NCI-H1105 treated with DMSO at 0.1 percent for 48 hours (cell line): ENCODE measurements at places on chromosomes 1 and 21.
A peak's percentile ranks its signal among the peaks of the same experiment; 100 is the strongest.

DNA sequence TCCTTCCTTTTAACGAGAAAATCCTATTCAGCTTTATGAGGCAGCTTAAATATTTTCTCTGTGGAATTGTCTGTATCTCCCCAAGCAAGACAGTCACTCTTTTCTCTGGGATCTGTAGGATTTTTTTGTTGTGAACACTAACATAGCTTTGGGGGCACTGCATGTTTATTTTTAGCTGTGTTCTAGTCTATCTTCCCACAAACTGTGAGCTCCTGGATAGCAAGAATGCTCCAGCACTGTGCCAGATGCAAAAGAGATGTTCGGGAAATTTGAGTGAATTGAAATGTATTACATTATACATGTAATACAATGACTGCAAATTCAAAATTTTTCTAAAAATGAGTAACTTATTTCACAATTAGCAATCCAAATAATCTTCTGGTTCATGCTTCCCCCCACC is 282.2 kb downstream of the PLPP3 start:
- DNase-seq = no peak

- no peak for DNase-seq
Measured at GRCh38 chr1:206435445-206435844, 34.8 kb upstream of the IKBKE start.

GRCh38 chr1:4312024-4312423 is 342.4 kb upstream of the AJAP1 start:
- no peak for DNase-seq

- no peak for DNase-seq
Measured at GRCh38 chr1:234519506-234519905, 40.5 kb upstream of the TARBP1 start.

- DNase-seq = no peak
Measured at GRCh38 chr1:44047131-44047530, 15.9 kb upstream of the SLC6A9 start.

- DNase-seq = no peak
Measured at GRCh38 chr21:36791695-36792470, 93.0 kb downstream of the SIM2 start.

GRCh38 chr1:93965256-93965655 is 56.0 kb upstream of the GCLM start:
- no peak for DNase-seq

DNA sequence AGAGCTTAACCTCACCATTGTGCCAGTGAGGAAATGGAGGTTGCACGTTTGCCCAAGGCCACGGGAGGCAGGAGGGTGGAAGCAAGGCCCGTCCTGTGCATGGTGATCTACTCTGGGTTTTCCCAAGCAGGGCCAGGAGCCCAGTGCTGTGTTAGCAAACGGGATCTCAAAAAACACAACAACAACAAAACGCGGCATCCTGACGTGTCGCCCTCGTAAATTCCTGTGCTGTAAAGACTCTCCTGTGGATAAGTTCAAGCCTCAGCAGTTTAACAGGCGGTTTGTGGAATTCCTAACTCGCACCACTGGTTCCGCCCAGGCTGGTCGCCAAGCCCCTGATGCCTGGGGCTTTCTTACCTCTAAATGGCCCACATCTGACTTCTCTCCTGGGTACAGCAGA is 39.1 kb downstream of the TFF3 start:
- DNase-seq = no peak

DNA sequence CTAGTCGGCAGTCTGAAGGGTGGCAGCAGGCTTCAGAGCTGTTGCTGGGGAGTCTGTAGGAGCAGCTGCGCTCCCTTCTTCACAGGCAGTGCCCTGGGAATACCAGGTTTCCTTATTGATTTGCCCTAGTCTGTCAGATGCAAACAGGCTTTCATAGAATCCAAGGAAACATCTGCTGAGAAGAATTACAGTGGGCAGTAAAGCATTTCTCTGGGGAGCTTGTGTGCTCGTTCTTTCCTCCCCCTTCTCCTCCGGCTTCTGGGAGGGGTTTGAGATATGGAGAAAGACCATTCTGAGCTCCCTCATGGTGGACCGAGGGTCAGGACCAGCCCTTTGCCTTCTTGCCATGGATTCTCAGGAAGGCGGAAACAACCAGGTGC is 25.4 kb upstream of the PARP1 start:
- no peak for DNase-seq

- DNase-seq = peak; percentile 52
Measured at GRCh38 chr1:240732390-240732789, 120.4 kb upstream of the GREM2 start.

DNA sequence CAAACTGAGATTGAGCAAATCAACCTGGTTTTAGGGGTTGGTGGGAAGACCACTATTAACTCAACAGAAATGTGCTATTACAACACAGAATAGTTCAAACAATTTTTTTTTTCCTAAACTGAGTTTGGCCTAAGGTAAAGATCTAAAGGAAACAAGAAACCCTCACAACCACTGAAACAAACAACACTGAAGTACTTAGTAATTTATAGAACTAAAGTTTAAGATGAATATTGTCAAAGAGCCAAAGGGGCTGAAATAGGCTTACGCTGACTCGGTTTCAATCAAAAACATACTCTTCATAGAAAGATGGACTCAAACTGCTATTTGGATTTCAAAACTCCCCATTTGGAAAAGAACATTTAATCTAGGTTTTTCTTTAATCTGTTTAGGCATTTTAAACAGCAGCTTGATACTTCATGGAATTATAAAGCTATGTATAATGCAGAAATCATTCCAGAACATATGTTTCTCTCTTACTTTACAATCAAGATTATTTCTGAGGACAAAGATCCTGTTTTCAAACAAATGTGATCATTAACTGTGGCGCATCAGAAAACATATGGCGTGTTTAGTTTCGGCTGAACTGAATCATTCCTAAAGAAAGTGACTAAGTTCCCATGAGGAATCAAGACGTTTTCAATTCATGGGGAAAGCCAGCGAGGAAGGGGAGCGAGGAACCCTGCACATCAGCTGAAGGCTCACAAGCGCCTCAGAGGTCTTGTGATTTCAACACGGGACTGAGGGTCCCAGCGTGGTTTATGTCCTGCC is 62.7 kb downstream of the SYT6 start:
- DNase-seq = no peak

GRCh38 chr1:2347409-2347785 is 44.0 kb downstream of the MORN1 start:
- DNase-seq = no peak

DNA sequence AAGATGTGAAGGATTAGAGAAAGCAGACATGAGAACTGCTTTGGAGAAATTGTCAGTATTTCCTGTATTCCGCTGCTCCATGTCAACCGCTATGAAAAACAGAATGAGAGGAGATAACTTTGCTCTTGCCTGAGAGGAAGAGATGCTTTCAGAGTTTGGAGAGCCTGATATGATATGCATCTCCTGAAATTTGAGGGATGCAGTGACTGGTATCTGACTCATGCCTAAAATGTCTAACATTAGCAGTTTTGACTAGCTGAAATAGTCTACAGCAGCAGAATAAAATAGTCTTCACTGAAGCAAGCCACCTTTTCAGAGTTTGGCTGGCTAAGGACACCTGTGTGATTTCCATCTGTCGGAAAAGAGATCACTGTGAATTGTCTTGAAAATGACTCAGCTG is 165.8 kb upstream of the LRRC7 start:
- no peak for DNase-seq

- DNase-seq = peak; percentile 37
Measured at GRCh38 chr1:234755449-234755863, 145.5 kb upstream of the IRF2BP2 start.

DNA sequence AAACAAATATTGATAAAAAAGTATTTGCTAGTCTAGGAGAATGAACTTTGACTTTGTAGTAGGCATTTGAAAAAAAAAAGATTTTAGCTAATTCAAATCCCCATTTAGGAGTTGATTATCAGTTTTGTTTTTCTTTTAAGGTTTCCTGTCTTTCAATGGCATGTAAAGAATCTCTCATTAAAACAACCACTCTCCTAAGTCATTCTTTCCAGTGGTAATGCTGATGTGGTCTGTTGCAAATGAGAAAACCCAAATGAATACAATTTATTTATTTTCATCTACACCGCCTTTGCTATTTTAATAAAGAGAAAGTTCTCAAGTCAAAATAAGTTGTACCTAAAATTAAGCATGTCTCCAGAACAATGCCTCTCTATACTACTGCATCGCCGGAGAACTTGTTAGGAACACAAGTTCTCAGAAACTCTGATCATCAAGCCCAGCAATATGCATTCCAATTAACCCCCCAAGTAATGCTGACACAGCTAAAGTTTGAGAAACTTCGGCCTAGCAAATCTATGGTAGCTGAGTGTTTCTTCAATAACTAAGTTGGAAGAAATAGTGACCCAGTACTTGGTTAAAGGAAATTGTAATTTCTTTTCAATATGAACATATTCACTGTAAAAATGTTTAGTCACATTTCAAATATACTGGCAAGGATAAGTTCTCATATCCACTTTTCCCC is 255.1 kb downstream of the PTPRC start:
- DNase-seq = no peak

GRCh38 chr1:185468626-185469025 is 151.6 kb upstream of the IVNS1ABP start:
- DNase-seq = no peak

DNA sequence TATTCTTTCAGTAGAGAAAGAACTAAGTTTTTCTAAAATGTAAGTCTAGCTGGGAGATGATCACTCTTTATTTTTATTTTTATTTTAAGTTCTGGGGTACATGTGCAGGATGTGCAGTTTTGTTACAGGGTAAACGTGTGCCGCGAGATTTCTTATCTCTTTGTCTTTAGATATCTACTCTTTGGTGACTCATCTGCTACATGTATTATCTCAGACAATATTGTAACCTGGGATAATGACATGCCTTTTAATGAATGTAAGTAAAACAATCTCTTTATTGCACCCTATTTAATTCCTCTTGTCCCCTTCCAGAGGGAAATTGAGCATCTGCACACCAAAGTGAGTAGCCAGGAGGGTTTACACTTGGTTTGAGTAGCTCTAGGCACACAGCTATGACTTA is 9.4 kb downstream of the CR2 start:
- DNase-seq = no peak

GRCh38 chr1:78339490-78339889 is 151.3 kb upstream of the PTGFR start:
- DNase-seq = no peak

DNA sequence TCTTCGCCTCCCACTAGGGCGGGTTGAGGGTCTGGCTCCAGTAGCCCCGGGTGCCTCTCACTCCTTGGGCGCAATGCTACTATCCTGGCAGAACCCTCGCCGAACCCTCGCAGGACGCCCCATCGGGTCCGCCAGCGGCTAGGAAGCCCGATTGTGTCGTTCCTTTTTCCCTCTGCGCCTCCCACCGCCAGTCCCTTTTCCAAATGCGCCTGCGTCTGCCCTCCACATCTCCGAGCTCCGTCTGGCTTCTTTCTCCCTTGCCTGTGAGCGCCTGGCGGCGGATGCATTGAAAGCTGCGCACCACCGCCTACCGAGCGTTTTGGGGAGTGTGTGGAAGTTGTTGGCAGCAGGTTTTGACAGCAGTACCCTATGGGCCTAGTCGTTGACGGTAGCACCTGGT is 1.0 kb upstream of the DIRAS3 start:
- no peak for DNase-seq

GRCh38 chr1:248822148-248823032 is 3.3 kb downstream of the SH3BP5L start:
- no peak for DNase-seq

GRCh38 chr1:228464487-228464983 is 22.6 kb upstream of the RNF187 start:
- peak; percentile 90 for DNase-seq

DNA sequence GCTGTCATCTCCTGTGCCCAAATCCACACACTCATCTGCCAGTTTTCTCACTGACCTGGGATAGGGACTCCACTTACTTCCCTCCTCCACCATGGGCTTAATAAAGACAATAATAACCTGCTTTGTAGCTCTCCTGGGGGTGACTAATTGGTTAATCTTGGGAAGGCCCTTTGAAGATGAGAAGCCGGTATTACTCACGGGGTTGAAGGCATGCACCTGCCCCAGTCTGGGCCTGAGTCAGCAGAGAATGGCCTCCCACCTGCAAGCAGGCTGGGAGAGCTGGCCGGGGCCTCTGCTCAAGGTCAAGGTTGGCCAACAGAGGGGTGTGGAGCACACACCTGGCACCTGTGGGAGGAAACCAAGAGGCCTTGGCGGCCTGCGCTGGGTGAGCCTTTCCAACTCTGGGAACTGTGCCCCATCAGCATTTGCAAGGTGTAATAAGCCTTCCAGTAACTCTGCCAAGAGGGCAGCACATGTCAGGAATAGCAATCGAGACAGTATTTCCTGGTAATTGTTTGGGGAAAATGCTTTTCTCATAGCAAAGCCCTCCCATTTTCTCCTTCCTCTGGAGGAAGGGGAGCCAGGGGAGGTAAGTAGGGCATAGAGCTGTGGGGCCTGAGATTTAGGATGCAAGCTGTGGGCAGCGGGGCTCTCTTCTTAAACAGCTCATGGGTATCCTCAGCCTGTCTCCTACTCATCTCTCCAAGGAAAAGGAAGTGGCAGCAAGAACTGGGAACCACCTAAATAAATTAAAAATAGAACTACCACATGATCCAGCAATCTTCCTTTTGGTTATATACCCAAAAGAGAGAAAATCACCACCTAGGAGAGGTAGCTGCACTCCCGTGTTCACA is 49.0 kb downstream of the TOMM20 start:
- peak; percentile 51 for DNase-seq

GRCh38 chr21:14547834-14548513 is 1.9 kb upstream of the SAMSN1 start:
- DNase-seq = no peak

GRCh38 chr1:66679140-66679539 is 73.1 kb upstream of the DYNLT5 start:
- DNase-seq = no peak

GRCh38 chr1:36466370-36467026 is 2.3 kb upstream of the MRPS15 start:
- DNase-seq = no peak

DNA sequence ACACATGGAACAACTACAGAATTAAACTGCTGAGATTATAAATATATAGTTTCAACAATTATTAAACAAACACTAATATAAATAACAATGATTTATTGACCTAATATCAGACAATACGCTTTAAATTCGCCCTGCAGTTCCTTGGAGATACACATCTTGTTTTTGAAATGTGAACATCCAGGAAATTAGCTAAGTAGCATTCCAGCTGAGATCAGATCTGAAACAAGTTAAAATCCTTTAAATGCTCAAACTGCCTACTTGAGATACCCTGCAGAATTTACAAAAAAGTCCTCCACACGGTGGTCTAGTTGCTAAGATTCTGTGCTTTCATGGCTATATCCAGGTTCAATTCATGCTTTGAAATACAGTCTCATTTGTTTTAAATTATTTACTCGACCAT is 101.4 kb upstream of the OLFM3 start:
- no peak for DNase-seq
